CD14-positive monocyte (primary cell): ENCODE measurements at places on chromosomes 1 and 21.

GRCh38 chr1:113282008-113282892 is 108.1 kb upstream of the MAGI3 start:
- DNase-seq, result no peak

GRCh38 chr21:39659070-39659815 is 46.5 kb downstream of the B3GALT5 start:
- no peak for DNase-seq

GRCh38 chr1:22745669-22746585 is 35.3 kb downstream of the EPHB2 start:
- DNase-seq, result peak; percentile 88

DNA sequence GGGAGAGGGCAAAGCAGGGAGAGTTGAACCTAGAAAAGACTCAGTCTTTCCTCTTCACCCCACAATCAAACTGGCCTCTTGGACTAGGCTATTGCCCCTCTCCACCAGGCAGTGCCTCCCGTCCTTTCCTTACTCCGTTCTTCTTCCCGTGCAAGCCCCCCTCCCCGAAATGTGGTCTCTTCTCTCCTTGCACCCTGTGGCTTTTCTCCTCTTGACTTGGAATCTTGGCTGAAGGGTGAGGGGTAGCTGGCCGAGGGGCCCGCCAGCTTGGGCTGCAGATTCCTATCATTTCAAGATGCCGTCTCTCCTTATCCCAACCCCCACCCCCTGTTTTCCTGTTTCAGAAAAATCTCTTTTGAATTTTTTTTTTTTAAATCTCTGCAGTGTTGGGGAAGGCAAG is 1.6 kb downstream of the WNT2B start:
- no peak for DNase-seq

- no peak for DNase-seq
Observed at GRCh38 chr1:90924982-90925381, 96.9 kb downstream of the ZNF644 start.
